ENCODE measurements at places on chromosomes 7 and 10.

DNA sequence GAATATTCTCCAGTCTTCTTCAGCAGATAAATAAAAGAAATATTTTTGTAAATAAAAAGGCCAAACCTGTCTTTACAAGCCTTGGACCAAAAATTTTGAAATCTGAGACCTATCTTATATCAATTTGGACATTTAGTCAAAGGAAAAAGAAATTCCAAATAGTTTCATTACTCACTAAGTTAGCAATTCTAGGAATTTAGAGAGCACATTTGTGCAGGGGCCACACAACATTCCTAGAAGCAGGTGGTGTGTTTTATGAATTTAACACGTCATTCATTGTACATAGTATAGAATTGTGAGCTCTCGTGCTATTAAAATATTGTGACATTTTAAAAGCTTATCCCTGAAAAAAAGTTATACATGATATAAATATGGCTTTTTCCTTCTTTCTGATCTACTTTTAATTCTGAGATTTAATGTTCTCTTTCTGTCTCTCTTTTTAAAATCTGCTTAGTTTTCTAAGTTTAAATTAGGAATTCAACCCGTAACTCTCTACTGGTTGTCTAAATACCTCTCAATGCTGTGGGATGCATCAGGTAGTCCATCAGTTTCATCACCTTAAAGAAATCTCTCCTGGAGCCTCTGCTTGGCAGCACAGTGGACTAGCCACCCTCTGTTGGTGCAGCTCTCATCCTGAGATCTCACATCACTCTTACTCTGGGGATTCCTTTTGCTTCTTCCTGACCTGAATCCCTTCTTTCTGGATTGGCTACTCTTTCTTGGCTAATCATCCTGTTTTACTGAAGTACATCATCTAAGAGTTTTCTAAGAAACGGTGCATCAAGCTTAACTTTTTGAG, 124.5 kb downstream of the SEMA3E start:
- H3K36me3 ChIP-seq: no peaks in the 10 kb centered on the region
- H3K4me1 ChIP-seq: no peaks in the 10 kb centered on the region
- H3K27ac ChIP-seq: no peak overlapping the region
- no peak overlapping the region for H3K4me3 ChIP-seq
- no peak for DNase-seq

- no peaks in the 10 kb centered on the region for H3K27me3 ChIP-seq
- no peak overlapping the region for H3K4me3 ChIP-seq
- H3K4me1 ChIP-seq: no peaks in the 10 kb centered on the region
- no peaks in the 10 kb centered on the region for H3K36me3 ChIP-seq
- no peak for DNase-seq
- no peak overlapping the region for H3K27ac ChIP-seq
Measured at GRCh38 chr10:58414270-58415041, 29.2 kb downstream of the TFAM start.

GRCh38 chr7:99489235-99489634, 10.8 kb downstream of the ZNF394 start:
- H3K27me3 ChIP-seq: no peaks in the 10 kb centered on the region
- no peak for DNase-seq
- no peaks in the 10 kb centered on the region for H3K4me1 ChIP-seq
- H3K4me3 ChIP-seq: no peak overlapping the region

DNA sequence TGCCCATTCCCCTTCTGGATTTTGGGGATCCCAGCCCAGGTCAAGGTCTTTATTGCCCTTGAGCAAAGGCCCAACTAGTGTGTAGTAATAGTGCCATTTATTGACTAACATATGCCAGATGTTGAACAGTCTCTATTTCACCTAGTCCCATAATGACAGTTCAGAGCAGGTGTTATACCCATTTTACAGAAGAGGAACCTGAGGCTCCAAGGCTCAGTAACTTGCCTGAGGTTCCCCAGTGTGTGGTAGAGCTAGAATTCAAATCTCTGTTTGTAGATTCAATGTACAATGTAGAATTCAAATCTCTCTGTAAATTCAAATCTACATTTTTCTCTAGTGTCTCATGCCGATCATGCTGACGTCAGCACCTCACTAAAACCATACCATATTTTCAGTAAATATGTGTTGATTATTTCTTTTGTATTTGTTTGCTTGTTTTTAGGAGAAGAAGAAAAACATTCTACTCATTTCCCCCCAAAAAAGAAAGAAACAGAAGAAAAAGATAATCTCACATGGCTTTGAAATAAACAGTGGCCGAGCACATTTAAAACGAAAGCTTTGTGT, 329.7 kb downstream of the PRPF18 start:
- H3K4me1 ChIP-seq: no peaks in the 10 kb centered on the region
- no peak overlapping the region for H3K4me3 ChIP-seq
- H3K36me3 ChIP-seq: no peaks in the 10 kb centered on the region
- no peak for DNase-seq
- H3K27me3 ChIP-seq: no peaks in the 10 kb centered on the region

- no peaks in the 10 kb centered on the region for H3K4me1 ChIP-seq
- no peaks in the 10 kb centered on the region for H3K36me3 ChIP-seq
- no peak overlapping the region for H3K4me3 ChIP-seq
Measured at GRCh38 chr7:126370038-126370668, 882.6 kb downstream of the GRM8 start.

DNA sequence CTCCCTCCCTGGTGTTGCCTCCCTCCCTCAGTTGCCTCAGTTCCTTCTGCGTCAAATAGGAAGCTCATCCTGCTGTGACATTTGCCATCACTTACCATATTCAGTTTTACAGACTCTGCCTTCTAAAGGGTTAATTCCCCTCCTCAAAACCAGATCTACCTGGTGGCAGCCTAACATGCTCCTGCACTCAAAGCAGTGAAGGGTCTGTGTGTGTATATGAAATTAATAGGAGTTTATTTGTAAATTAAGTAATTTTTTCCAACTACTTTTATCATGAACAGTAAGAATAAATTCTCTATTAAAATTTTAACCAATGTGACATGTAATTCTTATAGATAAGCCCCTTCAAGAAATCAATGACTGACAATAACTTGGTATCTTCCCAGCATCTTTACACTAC, 158.6 kb upstream of the INSYN2A start:
- H3K27ac ChIP-seq: no peak overlapping the region
- H3K4me3 ChIP-seq: no peak overlapping the region
- H3K27me3 ChIP-seq: no peaks in the 10 kb centered on the region
- H3K36me3 ChIP-seq: no peaks in the 10 kb centered on the region

DNA sequence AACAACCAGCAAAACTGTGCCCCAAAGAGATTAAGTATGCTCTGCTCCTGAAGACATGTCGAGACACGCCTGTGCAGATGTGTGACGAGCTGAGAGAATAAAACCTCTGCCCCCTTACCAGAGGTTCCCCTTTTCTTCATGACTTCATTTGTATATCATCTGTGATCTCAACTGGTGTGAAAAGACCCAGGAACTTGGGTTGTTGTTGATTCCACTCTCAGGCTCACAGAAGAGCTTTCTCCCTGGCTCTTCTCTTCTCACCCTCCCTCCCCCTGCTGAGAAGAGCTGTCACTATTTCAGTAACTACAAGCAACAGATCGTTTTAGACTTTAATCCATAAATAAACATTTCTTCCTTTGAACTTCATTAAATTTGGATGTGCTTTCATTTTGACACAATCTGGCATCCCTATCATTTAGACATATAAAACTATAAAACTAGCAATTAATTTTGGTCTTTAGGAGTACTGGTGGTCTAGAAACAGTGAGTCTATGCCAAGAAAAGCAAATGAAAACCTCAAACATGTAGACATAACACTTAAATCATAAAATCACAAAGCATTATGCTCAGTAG, 179.3 kb upstream of the FZD8 start:
- no peak overlapping the region for H3K4me3 ChIP-seq
- DNase-seq: no peak
- H3K36me3 ChIP-seq: no peaks in the 10 kb centered on the region
- no peak overlapping the region for H3K27ac ChIP-seq
- H3K4me1 ChIP-seq: no peaks in the 10 kb centered on the region

- no peaks in the 10 kb centered on the region for H3K27me3 ChIP-seq
- DNase-seq: no peak
Measured at GRCh38 chr7:2738766-2739549, 51.0 kb downstream of the AMZ1 start.

GRCh38 chr7:29345590-29345989, 151.0 kb downstream of the CHN2 start:
- no peak for DNase-seq
- no peaks in the 10 kb centered on the region for H3K27me3 ChIP-seq
- no peak overlapping the region for H3K27ac ChIP-seq
- no peaks in the 10 kb centered on the region for H3K4me1 ChIP-seq
- no peaks in the 10 kb centered on the region for H3K36me3 ChIP-seq
- H3K4me3 ChIP-seq: no peak overlapping the region

DNA sequence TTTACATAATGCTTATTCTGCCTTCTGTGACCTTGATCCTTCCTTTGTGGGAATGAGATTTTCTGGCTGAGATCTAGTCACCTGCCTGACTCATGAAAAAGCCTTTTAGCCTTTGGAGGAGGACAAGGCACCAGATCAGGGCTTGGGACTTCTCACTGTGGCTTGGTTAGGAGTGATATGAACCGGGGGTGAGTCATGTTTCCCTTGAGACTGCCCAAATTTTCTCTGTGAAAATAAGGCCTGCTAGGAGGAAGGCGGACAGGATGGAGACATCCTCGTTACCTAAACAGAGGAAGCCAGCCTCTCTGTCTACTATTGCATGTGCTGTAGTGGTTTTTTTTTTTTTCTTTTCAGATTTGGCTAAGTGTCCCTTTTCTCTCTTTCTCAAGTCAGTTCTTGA, 57.8 kb downstream of the EVX1 start:
- H3K27me3 ChIP-seq: no peaks in the 10 kb centered on the region
- no peaks in the 10 kb centered on the region for H3K36me3 ChIP-seq
- DNase-seq: no peak
- H3K4me3 ChIP-seq: no peak overlapping the region

DNA sequence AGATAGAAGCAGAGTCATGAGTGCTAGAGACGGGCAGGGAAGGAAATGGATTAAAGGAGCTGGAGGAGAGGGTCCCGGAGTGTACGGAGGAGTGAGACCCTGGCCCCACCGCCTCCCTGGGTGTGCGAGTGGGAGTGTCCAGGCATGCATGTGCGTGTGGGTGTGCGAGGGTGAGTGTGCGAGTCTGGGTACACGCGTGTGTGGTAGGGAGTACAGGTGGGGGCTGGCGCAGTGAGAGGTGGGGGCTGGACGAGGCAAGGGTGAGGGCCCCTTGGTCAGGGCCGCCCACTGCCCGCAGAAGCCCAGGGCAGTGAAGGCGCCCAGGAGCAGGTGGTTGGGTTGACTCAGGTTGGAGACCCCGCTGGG, 97.6 kb downstream of the BMS1 start:
- H3K27me3 ChIP-seq: no peaks in the 10 kb centered on the region
- H3K36me3 ChIP-seq: no peaks in the 10 kb centered on the region
- no peak for DNase-seq
- no peak overlapping the region for H3K4me3 ChIP-seq
- H3K4me1 ChIP-seq: no peaks in the 10 kb centered on the region

DNA sequence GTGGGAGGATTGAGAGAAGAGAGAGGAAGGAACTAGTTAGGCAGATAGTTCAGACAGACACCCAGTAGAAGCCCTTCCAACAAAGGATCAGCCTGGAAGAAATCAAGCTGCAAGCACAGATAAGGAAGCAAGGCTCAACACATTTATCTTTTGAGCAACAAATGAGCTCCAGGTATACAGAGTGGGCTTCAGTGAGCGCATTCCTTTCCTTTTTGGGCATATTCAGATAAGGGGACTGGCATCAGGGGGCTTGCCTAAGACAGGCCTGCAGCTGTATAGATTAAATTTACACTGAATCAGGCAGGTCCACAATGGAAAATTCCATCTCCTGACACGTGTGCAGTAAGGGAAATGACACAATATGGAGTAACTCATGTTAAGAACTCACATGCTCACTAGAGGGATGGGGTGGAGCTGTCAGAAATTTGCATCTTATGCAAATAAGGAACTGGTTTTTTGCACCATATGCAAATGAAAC, 147.2 kb downstream of the AKR1D1 start:
- H3K4me3 ChIP-seq: no peak overlapping the region
- H3K36me3 ChIP-seq: no peaks in the 10 kb centered on the region
- no peaks in the 10 kb centered on the region for H3K4me1 ChIP-seq
- DNase-seq: no peak
- H3K27ac ChIP-seq: no peak overlapping the region
- H3K27me3 ChIP-seq: no peaks in the 10 kb centered on the region

- H3K4me3 ChIP-seq: no peak overlapping the region
- no peaks in the 10 kb centered on the region for H3K4me1 ChIP-seq
- no peaks in the 10 kb centered on the region for H3K36me3 ChIP-seq
- H3K27me3 ChIP-seq: no peaks in the 10 kb centered on the region
- H3K27ac ChIP-seq: no peak overlapping the region
Measured at GRCh38 chr10:71049994-71050393, 161.6 kb upstream of the PCBD1 start.

- no peaks in the 10 kb centered on the region for H3K4me1 ChIP-seq
- no peaks in the 10 kb centered on the region for H3K36me3 ChIP-seq
- no peak overlapping the region for H3K4me3 ChIP-seq
- H3K27ac ChIP-seq: no peak overlapping the region
Measured at GRCh38 chr10:79378647-79379511, 31.6 kb downstream of the PPIF start.

- H3K4me1 ChIP-seq: no peaks in the 10 kb centered on the region
- H3K27me3 ChIP-seq: no peaks in the 10 kb centered on the region
- no peak overlapping the region for H3K4me3 ChIP-seq
- no peaks in the 10 kb centered on the region for H3K36me3 ChIP-seq
- H3K27ac ChIP-seq: no peak overlapping the region
Measured at GRCh38 chr10:14971867-14972448, 12.8 kb downstream of the MEIG1 start.

DNA sequence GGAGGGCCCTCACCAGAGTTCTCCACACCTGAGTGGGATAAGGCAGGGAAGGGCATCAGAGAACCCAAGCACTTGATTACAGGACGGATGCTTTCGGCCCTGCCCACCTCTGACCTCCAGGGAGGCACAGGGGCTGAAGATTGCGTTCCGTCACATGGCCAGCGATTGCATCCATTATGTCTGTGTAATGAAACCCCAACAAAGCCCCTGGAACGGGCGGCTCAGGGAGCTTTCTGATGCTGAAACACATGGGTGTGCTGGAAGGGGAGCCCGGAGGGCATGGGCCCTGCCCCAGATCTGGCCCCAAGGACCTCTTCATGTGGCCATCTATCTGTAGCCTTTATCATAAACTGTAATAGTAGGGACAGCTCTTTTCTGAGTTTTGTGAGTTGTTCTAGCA, 117.2 kb downstream of the PTPN20 start:
- H3K36me3 ChIP-seq: no peaks in the 10 kb centered on the region
- H3K27ac ChIP-seq: no peak overlapping the region
- no peaks in the 10 kb centered on the region for H3K4me1 ChIP-seq
- DNase-seq: no peak
- H3K4me3 ChIP-seq: no peak overlapping the region
- H3K27me3 ChIP-seq: no peaks in the 10 kb centered on the region

Data from effector memory CD4-positive, alpha-beta T cell (primary cell).